ENCODE measurements at places on chromosomes 11 and 22.

DNA sequence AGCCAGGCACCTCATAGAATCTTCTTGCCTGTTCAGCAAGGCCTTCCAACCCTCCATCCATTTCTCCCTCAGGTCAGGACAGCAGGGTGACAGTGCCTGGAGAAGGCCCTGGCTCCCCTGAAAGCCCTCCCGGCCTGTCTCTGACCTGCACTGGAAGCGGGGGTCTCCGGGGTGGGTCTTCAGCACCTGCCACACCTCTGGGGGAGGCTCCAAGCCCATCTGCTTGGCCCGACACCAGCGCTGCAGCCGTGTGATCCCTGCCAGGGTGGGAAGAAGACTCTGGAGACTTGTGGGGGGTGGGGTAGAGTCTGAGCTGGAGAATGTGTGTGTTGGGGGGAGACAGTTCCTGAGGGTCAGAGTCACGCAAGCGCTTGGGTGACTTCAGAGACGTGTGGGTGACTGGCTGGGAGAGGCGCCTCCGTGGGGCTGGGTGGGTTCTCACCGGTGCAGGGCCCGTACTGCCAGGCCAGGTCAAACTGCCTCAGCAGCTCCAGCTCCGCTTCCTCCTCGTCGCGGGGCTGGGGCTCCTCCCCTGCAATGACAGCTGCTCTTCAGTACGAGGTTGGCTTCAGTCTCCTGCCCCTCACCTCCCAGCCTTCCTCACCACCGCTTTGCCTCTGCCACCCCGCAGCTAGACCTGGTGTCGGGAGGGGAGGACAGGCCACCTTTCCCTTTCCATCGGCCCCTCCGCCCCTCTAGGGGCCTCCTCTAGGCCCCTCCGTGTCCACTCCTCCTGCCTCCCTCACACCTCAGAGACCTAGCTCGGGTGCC is 615 bp downstream of the POLD4 start:
- DNase-seq, result peak; percentile 36

DNA sequence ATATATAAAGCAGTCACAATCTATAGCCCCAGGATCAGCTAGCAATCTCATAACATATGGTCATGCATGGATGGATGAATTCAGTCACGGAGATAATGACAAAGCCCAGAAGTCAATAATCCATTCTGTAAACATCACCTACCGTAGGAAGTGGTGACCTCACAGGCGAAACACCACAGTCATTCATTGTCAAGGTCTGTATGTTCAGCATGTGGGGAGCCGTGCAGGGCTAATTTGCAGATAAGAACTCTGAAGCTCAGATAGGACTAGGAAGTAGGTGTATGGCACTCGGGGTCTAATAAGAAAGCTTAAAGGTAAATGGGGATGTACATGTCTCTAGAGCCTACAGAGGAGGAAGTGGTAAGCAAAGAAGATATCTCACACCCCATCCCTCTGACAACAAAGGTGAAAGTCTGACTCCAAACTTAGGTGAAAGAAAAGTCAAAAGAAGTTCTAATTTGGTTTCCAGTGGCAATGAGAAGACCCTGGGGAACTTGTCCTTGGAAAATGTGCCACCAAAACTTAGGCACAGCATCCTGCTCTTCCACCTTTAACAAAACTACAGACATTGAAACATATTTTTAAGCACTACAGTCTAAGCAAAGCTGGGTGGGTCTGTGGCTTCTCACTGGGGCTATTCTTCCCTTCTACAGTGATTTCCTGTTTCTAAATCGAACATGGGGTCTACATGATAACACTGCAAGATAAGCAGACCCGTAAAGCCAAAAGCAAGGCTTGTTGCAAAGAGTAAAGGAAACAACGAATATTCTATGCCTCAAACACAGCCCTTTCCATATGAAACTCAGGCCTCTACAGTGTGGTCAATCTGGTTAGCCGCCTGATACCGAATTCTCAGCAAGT is 5.2 kb downstream of the CRTAM start:
- peak; percentile 32 for DNase-seq

DNA sequence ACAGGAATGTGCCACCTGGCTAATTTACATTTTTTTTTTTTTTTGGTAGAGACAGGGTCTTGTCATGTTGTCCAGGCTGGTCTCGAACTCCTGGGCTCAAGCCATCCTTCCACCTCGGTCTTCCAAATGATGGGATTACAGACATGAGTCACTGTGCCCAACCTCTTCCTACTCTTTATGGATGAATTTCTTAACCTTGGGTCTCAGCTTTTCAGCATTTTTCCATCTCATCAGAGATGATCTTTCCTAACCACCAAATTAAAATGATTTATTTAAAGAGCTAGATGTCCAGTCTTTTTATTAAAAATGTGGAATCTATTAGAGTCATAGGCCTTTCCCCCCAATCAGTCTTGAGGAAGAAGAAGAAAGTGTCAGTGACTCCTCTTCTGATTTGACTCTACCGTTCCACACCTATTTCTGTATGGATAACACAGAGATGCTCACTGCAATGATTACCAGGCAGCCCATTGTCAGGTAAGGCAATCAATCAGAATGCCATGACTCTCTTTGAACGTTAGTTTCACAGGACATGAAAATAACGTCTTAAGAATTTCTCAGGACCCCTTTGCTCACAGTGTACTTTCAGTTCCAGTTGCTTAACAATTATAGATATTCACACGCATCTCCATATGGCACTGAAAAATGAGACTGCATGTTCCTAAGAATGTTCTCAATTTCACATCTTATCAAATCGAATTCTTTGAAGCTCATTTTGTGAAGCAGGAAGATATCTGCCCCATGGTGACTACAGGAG is 51.0 kb downstream of the MIAT start:
- no peak for DNase-seq

GRCh38 chr11:34696862-34697261 is 76.0 kb downstream of the EHF start:
- DNase-seq, result no peak

- DNase-seq, result no peak
Observed at GRCh38 chr22:29946220-29946619, 63.2 kb downstream of the MTMR3 start.

- no peak for DNase-seq
Observed at GRCh38 chr11:88431675-88432341, 94.3 kb upstream of the CTSC start.

GRCh38 chr11:86938900-86939880 is 16.0 kb downstream of the FZD4 start:
- DNase-seq, result no peak

- DNase-seq, result no peak
Observed at GRCh38 chr11:10592331-10592730, 23.9 kb upstream of the LYVE1 start.

DNA sequence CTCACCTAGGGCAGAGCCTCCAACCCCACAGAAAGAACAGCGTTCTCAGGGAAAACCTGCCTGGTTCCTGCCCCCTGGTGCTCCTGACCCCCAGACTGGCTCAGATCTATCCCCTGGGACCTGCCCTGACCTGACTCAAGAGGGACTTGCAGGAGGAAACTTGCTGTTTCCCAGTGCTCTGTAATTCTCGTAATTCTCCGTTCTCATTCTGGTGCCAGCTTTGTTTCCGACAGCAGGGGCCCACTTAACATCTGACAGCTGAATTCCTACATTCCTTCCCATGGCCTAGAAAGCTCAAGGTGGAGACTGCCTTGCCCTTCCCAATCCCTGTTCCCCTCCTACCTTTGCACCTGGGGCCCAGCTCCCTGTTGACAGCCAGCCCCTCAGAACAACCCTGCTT is 12.5 kb upstream of the CSF2RB start:
- DNase-seq, result no peak

DNA sequence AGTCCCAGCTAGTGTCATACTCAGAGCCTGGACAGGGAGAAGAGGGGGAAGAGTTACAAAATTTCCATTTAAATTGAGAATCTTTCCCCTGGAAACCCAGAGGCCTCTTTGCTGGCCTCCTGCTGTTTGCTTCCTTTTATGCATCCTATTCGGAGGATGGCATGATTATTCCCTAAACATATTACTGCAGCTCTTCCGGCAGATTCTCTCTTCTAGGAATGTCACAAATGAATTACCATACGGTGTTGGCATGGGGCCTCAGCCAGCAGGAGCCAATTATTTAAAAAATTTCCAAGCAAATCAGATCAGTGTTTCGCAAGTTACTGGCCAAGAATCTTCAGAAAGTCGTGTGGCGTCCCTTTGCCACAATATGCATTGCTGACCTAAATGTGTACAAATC is 326.7 kb upstream of the NCAM1 start:
- no peak for DNase-seq

DNA sequence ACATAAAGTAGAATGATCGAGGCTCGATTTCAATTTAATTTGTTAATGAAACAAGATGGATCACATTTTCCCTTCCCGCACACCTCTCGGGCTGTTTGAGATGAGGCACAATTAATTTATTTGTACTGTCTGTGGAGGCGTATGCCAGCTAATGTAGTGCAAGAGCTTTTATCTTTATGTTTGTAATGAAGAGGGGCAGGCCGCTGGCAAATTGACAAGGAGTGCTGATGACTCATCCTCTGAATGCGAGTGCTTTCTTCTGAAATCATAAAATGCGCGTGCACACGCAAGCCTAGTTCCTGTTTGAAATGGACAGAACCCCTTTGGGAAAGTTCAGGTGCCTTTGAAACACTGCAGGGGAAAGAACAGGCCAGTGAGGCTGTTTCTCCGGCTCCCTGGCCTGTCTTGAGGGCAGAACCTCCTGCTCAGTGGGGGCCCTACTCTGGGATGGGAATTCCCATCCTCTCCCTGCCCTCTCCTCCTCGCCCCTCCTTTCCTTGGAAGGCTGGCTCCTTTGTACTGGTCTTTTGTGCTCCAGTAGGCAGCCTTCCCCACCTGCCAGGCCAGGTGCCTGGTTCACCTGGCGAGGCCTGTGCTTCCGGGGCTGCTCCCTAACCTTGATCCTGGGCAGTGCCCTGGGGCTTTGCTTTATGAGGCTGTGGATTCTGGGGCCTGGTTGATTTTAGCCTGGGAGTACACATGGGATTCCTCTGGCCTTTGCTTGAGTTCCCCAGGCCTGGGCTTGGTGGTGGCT is 50.3 kb downstream of the TEAD1 start:
- no peak for DNase-seq

- no peak for DNase-seq
Observed at GRCh38 chr22:23357053-23357452, 176.7 kb downstream of the BCR start.

GRCh38 chr11:106278391-106278790 is 200.9 kb downstream of the AASDHPPT start:
- no peak for DNase-seq

DNA sequence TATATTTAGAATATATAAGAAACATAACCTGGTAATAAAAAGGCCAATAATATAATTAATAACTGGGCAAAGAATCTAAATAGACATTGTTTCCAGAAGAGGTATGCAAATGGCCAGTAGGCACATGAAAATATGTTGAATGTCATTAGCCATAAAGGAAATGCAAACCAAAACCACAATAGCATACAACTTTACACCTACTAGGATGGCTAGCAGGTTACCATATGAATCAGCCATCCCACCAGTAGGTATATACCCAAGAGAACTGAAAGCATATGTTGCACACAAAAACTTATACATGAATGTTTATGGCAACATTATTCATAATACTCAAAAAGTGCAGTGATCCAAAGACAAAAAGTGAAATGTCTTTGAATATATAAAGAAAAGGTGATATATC is 2.7 kb upstream of the OR2D2 start:
- no peak for DNase-seq

GRCh38 chr11:3859373-3859881 is 4.0 kb downstream of the STIM1 start:
- no peak for DNase-seq

- no peak for DNase-seq
Observed at GRCh38 chr11:10979529-10979928, 121.7 kb upstream of the ZBED5 start.

DNA sequence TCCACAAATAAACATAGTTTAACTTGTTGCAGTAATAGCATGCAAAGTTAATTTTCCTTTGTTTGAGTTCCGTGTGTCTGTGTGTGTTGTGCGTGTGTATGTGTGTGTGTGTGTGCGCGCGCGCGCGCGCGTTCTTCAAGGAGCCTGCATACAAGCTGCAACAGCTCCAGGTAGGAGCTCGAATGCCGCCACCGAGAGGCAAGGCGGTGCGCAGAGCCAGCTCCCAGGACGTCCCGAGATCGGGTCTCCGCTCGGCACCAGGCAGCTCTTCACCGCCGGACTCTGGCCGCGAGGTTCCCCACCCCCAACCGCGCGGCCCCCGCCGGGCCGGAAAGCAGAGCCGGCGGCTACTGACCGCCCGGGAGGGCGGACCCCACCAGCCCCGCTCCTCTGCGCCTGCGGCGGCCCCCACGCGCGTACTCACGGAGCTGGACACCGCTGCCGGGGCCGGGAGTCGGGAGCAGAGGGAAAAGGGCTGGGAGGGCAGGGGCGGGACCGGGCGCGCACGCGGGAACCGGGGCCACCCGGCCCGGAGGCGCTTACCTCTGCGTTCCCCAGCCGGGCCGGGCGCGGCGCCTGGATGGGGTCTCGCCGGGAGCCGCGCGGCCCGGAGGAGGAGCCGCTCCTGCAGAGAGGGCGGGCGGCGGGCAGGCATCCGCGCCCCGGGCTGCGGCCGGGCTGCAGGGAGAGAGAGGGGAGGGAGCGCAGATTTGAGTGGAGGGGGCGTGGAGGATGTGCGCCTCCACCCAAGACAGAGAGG is 40.4 kb upstream of the AKIP1 start:
- no peak for DNase-seq

GRCh38 chr11:15745266-15745665 is 611.1 kb downstream of the SOX6 start:
- no peak for DNase-seq

GRCh38 chr22:44229331-44229730 is 48.6 kb downstream of the PARVG start:
- DNase-seq, result no peak

GRCh38 chr11:72755713-72756285 is 3.6 kb upstream of the ARAP1 start:
- DNase-seq, result no peak

- DNase-seq, result no peak
Observed at GRCh38 chr11:64361659-64362058, 2.7 kb downstream of the RPS6KA4 start.

- DNase-seq, result no peak
Observed at GRCh38 chr11:73192272-73192671, 25.8 kb upstream of the P2RY2 start.

DNA sequence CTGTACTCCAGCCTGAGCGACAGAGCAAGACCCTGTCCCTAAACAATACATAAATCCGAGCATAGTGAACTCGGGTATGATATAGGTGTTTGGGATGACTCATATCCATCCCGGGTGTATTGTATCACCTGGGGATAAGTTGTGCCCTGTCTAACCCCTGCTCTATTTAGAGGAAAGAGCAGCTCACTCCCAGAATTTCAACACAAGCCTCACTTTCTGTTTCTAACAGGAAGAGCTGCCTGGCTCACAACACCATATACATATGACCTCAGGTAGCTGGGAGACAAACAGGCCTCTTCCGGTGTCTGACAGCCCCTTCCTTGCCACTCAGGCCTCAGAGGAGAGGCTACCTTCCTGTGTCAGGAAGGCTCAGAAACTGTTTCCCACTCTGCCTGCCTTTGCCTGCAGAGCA is 9.9 kb upstream of the MICALL1 start:
- DNase-seq, result no peak

GRCh38 chr11:122439866-122440810 is 215.4 kb upstream of the UBASH3B start:
- no peak for DNase-seq

GRCh38 chr11:85626496-85626895 is 648 bp downstream of the DLG2 start:
- DNase-seq, result no peak

- no peak for DNase-seq
Observed at GRCh38 chr11:123973816-123974215, 3.8 kb downstream of the OR10S1 start.
